Left ventricle myocardium inferior (tissue), 1 donor: ENCODE measurements at places on chromosomes 5 and 9.
A peak's percentile ranks its signal among the peaks of the same experiment; 100 is the strongest.

DNA sequence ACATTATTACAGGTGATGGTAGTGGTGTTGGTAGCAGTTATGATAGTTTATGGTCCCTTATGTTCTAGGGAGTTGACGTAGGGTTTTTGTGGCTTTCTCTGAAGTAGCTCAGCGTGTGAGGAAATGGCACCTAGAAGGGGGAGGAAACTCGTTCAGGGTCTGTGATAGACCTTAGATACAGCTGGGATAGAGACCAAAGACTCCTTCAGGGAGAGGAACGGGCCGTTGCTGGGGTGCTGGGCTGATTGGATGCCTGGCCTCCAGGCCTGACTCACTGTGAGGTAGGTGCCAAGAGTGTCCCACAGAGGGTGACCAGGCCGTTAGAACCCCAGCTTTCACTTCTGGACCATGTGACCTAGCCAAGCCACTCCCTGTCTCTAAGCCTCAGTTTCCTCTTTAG is 96.6 kb downstream of the DAB2IP start:
- H3K36me3 ChIP-seq = no peaks in the 10 kb centered on the region
- no peak overlapping the region for H3K4me3 ChIP-seq
- H3K4me1 ChIP-seq = peaks cover 99% of the 10 kb centered on the region
- H3K27ac ChIP-seq = peak overlapping the region; percentile 99
- H3K27me3 ChIP-seq = no peaks in the 10 kb centered on the region
- DNase-seq = no peak

DNA sequence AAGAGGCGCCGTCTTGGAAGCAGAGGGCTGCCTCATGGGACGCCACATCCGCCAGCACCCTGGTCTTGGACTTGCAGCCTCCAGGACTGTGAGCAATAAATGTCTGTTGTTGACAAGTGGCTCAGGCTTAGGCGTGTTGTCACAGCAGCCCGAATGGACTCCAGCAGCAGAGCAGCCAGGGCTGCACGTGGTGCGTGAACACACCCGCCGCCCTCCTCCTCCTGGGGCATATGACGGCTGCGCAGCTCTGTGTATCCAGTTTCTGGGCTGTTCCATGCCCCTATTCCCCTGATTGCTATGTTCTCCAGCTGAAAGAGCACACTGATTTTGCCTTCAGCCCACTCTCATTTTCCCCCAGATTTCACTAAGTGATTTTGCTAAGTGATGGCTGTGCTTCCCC is 36.0 kb upstream of the CLPTM1L start:
- no peak overlapping the region for H3K27ac ChIP-seq
- H3K27me3 ChIP-seq = peaks cover 66% of the 10 kb centered on the region
- H3K4me3 ChIP-seq = peak overlapping the region; percentile 32
- no peaks in the 10 kb centered on the region for H3K36me3 ChIP-seq
- H3K4me1 ChIP-seq = peaks cover 26% of the 10 kb centered on the region

- H3K27ac ChIP-seq = peak overlapping the region; percentile 97
- no peak for DNase-seq
- H3K4me1 ChIP-seq = peaks cover 61% of the 10 kb centered on the region
Measured at GRCh38 chr9:19231126-19231903, 822 bp downstream of the DENND4C start.

DNA sequence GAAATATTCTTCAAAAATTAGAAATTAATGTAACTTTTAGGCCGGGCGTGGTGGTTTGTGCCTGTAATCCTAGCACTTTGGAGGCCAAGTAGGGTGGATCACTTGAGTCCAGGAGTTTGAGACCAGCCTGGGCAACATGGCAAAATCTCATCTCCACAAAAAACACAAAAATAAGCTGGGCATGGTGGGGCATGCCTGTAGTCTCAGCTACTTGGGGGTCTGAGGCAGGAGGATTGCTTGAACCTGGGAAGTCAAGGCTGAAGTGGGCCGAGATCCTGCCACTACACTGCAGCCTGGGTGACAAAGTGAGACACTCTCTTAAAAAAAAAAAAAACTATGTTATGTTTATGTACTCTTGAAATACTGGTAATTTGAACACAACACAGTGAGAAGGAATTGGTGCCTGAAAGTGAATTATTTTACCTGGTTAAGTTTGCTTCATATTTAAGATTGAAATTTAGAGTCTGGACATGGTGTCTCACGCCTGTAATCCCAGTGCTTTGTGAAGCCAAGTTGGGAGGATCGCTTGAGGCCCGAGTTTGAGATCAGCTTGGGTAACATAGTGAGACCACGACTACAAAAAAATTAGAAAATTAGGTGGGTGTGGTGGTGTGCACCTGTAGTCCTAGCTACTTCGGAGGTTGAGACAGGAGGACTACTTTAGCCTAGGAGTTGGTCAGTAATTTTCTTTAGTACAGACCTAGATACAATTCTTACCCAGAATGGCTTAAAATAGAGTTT is 15.0 kb downstream of the ARRDC3 start:
- H3K36me3 ChIP-seq = peaks cover 59% of the 10 kb centered on the region
- no peak overlapping the region for H3K4me3 ChIP-seq
- peaks cover 48% of the 10 kb centered on the region for H3K4me1 ChIP-seq
- DNase-seq = no peak

DNA sequence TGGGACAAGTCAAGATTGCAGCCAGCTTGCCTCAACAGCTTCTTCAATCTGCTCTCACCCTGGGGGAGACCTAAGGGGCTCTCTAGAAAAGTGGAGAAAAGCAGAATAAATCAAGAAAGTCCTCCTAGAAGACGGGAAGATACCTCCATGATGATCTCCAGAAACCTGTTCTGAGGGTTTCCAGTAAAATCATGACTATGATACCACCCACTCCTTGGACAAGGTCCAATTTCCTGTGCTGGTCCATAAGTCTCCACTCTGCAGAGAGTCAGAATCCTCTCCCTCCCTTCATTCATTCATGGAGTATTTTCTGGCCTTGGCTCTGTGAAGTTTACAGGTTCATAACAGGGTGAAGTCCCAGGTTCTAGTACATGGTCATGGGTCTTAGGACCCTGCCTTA is 168.6 kb downstream of the SLC12A2 start:
- no peak for DNase-seq
- H3K36me3 ChIP-seq = no peaks in the 10 kb centered on the region
- H3K27me3 ChIP-seq = no peaks in the 10 kb centered on the region
- H3K4me3 ChIP-seq = no peak overlapping the region
- no peak overlapping the region for H3K27ac ChIP-seq
